ENCODE measurements at places on chromosomes 7 and 10.

- no peak for DNase-seq
Observed at GRCh38 chr7:1812509-1813393, 142.7 kb downstream of the ELFN1 start.

GRCh38 chr7:103398483-103399127 lies 47.4 kb downstream of the SLC26A5 start:
- DNase-seq, result no peak

DNA sequence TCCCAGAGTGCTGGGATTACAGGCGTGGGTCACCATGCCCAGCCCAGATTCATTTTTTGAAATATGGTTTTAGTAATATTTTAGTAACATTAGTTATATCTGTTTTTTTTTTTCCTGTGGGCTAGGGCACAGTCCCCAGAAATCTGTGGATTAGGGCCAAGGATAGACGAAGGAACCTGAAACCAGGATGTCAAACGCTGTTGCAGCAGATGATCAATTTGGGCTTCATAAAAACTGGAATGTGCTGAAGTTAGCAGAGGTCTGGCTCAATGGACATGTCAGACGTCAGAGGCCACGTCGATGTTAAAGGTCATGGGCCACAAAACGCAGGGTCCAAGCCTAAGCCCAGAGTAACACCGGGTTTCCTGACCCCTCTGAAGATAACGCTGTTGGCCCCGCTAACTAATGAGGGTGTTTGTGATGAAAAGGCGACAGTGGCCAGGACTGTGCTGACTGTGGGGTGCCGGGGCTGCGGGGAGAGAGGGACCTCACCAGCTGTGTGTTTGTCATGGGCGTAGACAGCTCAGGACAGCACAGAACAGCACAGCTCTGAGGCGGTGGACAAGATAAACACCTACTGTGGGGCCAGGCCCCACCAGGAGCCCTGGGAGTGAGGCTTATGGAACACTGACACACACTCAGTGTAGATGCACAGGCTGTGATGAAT lies 23.8 kb upstream of the GTPBP4 start:
- no peak for DNase-seq

- no peak for DNase-seq
Observed at GRCh38 chr10:120069700-120070099, 177.2 kb downstream of the SEC23IP start.

GRCh38 chr7:44375236-44375699 lies 49.9 kb upstream of the CAMK2B start:
- DNase-seq, result no peak

All from right renal pelvis (tissue), 4 donors.